ENCODE measurements at places on chromosomes 6 and 20.

- DNase-seq = no peak
Observed at GRCh38 chr6:150196942-150197745, 54.3 kb downstream of the PPP1R14C start.

DNA sequence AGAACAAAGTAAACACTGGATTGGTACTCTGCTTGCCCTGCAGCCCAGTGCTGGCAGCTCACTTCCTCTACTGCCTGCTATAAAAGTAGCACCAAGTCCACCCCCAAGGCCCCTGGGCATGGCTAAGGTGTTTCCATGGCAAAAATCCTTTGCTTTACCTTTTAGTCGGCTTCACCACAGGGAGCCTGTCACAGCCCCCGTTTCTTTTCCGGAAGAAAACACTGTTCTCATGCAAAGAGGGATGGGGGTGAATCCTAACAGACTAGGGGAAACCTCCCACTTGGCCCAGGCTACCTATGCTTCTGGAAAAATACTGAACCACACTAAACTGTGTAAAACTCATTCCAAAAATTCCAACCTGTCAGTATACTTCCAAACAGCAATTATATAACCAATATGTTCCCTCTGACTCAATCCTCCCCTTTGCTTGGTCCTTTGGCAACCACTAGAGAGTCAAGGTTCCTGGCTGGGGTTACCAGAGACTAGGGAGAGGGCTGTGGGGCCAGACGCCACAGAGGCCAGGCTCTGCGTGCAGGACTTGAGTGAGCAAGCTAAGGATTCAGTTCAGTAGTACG lies 16.1 kb downstream of the PPIL1 start:
- DNase-seq = no peak

DNA sequence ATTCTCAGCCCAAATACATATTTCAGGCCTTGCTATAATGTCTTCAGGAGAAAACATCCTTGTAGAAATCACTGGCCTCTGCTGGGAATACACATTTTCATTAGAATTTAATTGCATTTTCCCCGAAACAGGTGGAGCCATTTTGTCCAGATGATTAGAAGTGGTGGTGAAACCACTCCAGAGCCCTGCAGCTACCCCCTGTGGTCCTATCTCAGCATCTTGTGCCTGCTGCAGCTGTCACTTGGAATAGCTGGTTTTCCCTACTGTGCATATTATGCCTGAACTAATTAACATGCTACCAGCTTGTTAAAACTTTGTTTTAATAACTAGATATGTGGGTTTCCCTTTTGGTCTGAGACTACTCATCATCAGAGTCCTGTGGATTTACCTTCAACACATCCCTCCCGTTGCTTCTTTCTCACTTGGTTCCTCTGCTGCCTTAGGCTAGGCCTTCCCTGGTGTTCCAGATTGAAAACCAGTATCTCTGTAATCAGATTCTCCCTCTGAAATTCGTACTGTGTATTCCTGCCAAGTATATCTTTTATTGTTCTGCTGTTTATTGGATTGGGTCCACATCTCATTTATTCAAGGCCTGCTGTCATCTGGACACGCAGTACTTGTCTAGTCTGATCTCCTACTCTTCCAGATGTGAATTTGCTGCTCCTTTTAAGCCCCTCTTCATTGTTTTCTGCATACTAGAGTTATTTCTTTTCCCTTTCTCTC lies 15.2 kb downstream of the DNAH8 start:
- DNase-seq = no peak

GRCh38 chr20:3275966-3276679 lies 37.1 kb upstream of the SLC4A11 start:
- no peak for DNase-seq

DNA sequence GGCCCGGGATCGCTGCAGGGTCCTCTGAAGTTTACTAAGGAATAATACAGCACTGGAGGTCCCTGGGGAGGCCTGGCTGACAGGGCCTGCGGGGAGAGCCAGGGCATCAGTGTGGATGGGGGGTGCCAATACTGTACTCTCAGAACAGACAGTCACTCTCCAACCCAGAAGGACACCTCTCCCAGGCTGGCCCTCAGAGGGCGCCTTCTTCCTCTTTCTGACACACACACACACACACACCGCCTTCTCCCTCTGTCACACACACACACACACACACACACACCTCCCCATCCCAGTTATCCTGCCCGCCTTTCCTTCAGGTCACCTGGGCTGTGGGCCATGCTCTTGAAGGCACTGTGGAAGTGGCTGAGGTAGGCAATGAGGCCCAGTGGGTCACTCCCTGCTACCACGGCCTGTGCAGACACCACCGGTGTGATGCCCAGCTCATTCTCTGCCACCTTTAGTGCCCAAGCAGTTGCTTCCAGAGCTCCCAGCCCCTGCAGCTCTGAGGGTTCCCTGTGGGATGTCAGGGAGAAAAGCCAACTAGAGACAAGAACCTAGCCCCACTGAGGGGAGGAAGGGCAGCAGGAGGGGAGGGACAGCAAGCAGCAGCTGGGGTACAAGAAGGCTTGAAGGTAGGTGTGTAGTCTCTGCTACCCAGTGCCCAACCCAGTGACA lies 7.5 kb downstream of the SMPD2 start:
- no peak for DNase-seq
